ENCODE measurements at places on chromosomes 6 and 20. TPM values are rescaled to one million over a fixed set of nuclear protein-coding genes. Genes with fewer than 3 reads are reported as not detected.

Gene NHLRC1
- 3.3 TPM for total RNA-seq

GRCh38 chr6:168410035-168410434 is 30.9 kb upstream of the SMOC2 start:
- DNase-seq = no peak

- DNase-seq = no peak
Measured at GRCh38 chr6:73078333-73078862, 146.9 kb downstream of the KHDC1L start.

GRCh38 chr6:16503970-16504415 is 257.3 kb downstream of the ATXN1 start:
- no peak for DNase-seq

Gene LINC00237
- not detected for total RNA-seq

DNA sequence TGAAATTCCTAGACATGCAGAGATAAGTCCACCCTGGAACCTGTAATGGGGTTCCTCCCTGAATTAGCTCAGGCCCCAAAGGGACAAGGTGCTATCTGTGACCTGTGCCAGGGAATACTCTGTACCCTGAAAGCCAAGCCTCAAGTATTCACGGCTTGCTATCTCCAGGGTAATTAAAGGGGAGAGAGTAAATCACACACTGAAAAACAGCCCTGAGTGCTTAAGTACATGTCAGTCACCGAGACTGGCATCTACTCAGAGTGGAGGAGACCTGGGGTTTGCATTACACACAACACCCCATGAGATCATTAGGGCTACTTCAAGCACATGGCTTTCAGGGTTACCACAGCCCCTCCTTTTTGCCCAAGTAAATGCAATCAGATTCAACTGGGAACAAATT is 188.1 kb downstream of the CD83 start:
- no peak for DNase-seq

DNA sequence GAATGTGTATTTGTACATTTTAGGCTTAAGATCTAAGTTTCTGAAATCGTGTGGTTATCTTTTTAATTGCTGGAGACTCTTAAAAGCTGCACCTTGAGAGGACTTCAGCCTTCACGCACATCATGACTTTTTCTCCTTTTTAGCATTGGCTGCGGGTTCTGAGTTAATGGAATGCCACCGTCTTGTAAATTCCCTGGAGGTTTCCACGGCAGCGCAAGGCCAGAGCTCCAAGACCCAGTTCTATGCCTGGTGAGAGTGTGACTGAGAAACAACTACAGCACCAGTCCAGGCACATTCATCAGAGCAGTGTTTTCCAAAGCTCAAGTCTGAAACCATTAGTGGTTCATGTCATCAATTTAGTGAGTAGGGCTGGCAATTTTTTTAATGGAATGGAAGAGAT is 23.0 kb downstream of the PRR18 start:
- no peak for DNase-seq

Data from renal cortical epithelial cell (primary cell).